ENCODE measurements at places on chromosomes 6 and 20.

DNA sequence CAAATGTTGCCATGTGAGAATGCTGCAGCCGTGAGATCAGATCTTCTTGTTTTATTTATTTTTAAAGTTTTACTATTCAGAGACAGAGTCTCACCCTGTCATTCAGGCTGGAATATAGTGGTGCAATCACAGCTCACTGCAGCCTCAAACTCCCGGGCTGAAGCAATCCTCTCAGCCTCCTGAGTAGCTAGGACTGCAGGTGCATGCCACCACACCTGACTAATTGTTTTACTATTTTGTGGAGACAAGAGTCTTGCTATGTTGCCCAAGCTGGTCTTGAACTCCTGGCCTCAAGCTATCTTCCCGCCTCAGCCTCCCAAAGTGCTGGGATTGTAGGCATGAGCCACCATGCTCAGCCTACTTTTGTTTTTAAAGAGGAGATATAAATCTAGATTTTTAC is 22.5 kb upstream of the SSR1 start:
- no peak for DNase-seq

DNA sequence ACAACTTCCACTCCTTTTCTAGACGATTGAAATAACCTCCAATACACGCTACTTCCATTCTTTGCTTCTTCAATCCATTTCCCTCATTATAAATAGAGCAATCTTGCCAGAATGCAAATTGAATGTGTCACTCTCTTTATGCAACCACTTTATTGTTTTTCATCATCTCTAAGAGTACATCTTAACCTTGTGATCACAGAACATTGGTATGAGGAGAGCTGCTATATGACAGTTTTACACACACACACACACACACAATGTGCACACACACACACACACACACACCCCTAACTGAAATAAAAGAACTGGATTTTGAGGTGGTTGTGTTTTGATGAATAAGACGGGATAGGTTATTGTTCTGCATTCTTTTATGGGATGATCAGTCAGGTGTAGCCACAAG is 187.0 kb downstream of the HDGFL1 start:
- DNase-seq = peak; percentile 52

DNA sequence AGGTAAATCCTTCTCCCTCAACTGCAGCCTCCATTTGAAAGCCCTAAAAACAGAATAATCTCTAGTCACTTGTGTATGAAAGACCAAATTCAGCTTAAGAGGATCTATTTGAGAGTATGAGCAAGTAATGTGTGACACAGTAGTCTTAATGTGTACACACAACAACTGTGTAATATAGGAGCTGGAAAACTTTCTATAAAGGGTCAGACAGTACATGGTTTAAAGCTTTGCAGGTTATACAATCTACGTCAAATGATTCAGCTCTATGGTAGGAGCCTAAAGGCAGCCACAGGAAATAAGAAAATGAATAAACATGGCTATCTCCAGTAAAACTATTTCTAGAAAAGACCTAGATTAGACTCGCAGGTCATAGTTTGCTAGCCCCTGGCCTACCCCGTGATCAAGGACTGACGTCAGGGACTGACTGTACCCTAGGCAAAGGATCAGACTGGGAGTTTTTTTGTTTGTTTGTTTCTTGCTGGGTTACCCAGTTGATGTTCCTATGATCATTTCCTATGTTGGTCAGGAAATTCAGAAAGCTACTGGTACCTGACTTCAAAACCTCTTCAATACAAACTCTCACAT is 39.7 kb downstream of the BTBD9 start:
- DNase-seq = no peak

DNA sequence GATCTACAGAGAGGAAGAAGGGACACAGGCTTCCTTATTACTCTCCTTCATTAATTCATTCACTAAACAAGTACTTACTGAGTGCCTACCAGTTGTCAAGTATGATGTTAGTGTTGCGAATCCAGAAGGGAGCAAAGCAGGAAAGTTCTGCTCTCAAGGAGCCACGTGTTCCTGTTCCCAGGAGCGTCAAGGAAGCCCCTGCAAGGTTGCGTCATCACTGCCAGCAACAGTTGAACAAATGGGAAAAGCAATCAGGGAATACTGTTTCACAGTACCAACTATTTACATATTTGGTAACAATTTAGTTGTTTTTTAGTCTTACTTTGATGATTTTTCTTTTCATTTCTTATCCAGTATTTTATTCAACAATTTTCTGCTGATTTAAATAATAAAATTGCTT is 310.0 kb downstream of the FOXA2 start:
- DNase-seq = no peak

- DNase-seq = no peak
These were observed 183.6 kb downstream of the UTRN start for GRCh38 chr6:144468709-144469108.

DNA sequence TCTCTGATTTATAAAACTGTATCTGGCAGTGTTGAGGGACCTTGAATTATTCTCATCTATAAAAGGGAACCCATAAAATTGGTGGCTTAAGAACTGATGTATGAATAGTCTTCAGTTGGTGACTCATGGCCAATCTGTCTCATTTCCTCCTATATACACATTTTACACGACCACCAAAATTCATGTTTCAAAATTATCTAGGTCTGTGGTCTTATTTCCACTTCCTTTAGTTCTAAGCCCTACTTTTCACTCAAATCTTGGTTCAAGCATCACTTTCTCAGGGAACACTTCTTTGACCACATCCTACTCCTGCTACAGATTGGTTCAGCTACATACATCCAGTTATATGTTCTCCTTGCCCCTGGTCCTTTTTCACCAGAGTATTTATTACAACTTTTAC is 18.6 kb upstream of the ENPP1 start:
- DNase-seq = peak; percentile 35

- DNase-seq = no peak
These were observed 642 bp downstream of the NKX2-2 start for GRCh38 chr20:21513181-21513663.

DNA sequence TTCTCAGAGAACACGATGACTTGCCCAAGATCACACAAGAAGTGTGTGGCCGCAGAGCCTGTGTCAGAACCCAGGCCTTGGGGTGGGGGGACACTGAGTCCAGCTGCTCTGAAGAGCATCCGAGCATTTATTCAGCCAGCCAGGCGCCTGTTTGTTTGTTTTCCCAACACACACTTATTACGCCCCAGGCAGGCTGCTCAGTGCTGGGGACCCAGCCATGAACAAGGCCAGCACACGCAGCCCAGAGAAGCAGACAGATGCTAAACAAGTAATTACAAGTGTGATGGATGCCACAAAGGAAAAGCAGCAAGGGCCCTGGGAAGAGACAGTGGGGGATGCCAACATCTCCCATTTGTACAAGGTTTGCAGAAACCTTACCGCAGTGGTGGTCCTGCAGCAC is 19.4 kb upstream of the SIRPA start:
- no peak for DNase-seq

DNA sequence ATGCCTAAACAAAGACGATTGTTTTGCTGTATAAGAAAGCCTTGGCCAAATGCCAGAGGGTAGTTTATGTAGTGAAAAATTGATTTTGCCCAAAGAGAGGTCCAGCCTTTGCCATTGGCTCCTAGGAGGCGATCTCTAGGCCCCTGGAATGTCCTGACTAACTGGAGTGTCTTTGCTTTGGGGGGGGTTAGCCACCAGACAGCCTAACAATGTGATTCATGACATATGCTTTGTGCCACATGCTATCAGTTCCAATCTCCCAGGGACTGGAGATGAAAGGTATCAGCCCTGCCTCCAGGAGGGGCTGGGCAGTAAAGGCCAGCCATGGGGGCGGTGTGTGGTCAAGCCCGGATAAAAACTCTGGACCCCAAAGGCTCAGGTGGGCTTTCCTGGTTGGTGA is 32.7 kb upstream of the TUBB2A start:
- no peak for DNase-seq

GRCh38 chr20:23920408-23921325 is 41.1 kb upstream of the CST5 start:
- DNase-seq = no peak

- DNase-seq = no peak
These were observed 237.5 kb upstream of the ECI2 start for GRCh38 chr6:4372866-4373265.

- DNase-seq = peak; percentile 77
These were observed 12.0 kb downstream of the CD83 start for GRCh38 chr6:14129575-14129974.

GRCh38 chr20:49993301-49993751 is 10.5 kb downstream of the SNAI1 start:
- no peak for DNase-seq

DNA sequence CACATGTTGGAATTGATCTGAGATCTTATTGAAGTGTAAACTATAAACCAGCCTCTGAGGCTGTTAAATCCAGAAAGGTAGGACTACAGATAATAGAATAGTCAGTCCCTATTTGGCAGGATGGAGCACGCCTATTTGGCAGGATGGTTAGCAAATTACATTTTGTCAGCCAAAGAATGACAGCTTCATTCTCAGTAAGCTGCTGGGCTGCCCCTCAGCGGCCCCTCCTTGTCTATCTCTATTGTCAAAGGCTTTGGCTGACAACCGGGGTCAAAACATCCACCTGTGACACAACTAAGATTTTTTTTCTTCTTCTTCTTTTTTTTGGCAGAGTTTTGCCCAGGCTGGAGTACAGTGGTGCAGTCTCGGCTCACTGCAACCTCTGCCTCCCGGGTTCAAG is 123.4 kb upstream of the ECI2 start:
- DNase-seq = no peak

DNA sequence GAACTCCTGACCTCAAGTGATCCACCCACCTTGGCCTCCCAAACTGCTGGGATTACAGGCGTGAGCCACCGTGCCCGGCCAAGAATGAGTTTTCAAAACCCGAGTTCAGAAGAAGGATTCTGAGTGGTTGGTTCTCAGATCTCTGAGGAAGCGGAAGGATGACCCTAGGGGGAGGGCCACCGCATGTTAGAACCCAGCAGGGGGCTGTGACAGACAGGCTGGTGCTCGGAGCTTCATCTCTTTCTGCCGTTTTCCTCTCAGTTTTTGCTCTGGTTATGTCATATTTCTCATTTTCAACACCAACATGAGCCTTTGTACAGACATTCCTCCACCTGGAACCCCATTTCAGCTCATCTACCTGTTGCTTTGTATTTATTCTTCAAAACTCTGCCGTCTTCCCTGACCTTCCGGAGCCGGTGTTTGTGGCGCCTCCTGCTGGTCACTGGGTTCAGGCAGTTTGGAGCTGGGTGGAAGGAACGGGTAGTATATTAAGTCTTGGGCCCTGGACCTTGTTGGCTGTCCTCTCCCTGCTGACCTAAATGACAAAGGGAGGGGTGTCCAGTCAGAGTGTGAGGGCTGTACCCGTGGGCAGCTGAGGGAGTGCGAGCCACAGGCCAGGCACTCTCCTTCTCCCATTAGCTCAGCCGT is at the start of gene DEFB123:
TSS of gene DEFB123 (plus strand) at position 621 of the 648 bp plus-strand sequence. CDS start 67 bp downstream, outside the sequence.
- no peak for DNase-seq

DNA sequence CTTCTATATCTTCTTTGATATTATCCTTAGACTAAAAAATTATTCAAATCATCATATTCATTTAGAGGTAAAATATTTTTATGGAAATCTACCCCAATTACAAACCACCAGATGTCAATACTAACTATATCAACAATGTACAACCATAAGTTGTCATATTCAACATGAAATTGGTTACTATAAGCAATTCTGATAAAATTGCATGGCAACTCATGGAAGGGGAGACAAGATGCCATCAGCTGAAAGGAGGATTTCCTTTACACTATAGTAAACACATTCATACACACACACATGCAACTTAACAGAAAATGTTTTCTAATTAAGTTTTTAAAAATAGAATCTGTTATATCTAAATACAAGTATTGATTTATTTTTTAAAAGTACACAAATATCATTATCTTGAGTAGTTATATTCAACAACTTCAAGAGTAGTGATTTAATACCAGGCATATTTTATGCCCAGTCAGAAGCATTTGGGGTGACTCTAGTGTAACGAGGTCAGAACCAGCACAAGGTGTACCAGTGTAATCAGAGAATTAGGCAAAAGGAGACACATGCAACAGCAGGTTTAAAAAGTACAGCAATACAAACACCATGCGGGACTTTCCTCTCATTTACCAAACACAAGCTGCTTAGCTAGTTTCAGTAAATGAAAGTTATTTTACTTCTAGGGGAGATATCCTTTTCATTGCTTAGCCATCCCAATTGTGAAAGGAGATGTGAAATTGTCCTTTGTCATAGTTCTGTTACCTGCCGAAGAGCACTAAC is 1.0 kb downstream of the FILIP1 start:
- no peak for DNase-seq

DNA sequence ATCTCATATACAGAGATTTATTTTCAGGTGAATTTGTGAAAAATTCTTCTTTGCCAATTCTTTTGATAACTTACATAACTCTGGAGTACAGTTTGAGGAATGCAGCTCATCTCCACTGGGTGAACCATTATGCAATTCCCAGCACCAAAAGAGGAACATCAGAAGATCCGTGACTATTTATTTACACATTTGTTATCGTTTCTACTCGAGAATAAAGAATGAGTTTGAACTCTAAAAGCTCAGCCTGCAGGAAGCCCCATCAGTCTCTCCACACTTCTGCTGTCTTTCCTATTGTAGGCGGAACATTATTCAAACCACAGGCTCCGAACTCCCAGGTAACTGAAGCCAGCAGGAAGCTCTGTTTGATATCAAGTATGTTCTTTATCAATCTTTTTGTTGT is 95.9 kb upstream of the IFNGR1 start:
- DNase-seq = no peak

GRCh38 chr6:169714595-169714994 is 9.7 kb downstream of the PHF10 start:
- DNase-seq = no peak

GRCh38 chr6:85372188-85372914 is 77.5 kb upstream of the NT5E start:
- no peak for DNase-seq

DNA sequence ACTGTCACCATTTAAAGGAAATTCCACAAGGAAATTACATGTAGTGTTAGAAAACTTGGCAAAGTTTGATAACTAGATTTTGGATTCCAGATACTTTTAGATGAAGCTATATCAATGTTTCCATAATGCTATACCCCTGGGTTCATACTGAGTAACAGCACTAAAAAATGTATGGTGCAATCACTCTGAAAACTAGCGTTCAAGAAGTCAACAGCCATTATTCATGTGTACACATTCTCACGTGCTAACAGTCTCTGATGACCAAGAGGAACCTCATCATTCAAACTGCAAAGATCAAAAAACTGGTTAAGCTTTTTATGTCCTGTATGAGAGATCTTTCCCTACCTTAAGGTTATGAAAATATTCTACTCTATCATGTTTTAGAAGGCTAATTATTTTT is 197.6 kb downstream of the GMDS start:
- no peak for DNase-seq

GRCh38 chr20:11726026-11726425 is 191.7 kb upstream of the BTBD3 start:
- DNase-seq = no peak

Measured in fibroblast of lung (primary cell).